ENCODE measurements at places on chromosomes 7 and 10.

DNA sequence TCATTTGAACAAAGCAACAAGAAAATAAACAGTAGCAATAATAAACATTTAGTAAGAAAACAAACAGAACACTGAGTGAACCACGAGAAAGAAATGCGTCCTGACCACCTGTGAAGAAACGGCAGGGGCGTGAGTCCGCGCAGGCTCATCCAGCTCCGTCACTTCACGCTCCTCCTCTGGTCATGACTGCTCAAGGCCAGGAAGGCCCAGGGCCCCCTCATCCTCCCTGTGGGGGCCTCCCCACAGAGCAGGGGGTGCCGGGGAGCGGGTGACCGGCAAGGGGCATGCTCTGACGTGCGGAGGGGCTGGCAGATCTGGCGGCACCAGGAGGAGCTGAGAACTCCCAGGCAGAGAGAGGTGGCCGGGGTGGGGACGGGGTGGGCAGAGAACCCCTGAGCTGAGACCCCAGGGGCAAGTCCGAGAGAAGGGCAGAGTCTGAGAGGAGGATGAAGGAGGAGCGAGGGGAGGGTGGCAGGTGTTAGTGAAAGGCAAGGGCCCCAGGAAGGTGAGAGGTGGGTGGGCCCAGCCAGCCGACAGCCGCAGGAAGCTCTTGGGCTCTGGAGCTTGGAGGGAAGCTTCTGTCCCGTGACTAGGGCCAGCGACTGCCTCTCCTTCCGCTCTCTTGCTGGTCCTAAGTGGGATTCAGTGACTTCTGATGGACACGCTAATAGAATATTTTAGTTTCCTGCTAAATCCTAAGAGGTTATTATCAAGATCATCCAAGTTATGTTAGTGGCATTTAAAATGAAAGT is 223.9 kb downstream of the TCERG1L start:
- DNase-seq, result no peak

DNA sequence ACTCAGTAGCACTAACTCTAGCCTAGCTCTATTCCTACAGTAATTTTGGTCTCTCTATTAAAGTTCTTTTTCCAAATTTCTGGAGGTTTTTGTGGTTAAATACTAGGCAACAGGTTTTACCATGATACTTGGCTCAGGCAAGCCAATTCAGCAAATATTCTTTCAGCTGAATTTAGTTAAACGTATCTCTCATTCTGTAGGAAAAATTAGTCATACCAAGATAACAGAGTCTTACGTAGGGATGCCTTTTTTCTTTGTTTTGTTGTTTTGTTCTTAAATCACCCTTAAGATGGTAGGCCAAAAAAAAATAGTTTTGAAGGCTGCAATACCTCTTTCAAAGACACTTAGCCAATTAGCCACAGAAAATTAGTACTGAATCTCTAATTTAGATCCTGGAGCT is 180.5 kb downstream of the MAGI2 start:
- DNase-seq, result no peak

- no peak for DNase-seq
These were observed 116.3 kb upstream of the GDF10 start for GRCh38 chr10:47183704-47184041.

DNA sequence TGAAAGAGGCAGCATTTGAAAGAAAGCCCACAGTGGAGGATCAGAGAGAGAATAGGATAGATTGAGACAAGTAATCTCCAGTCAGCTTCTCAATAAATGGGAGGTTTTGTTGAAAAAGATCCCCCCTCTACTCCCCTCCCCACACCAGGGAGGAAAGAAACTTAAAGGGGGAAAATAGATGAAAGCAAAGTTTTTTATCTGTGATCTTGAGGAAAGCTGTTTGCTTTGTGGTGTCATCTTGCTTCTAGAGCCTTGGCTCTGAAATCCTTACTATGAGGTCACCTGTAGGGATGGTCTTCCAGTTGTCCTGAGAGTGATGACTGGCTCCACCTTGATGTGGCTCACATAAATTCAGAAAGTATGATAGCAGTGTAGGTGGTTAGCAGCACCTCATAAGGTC is at the start of gene SPAM1:
TSS of gene SPAM1 (plus strand) at position 301 of the 400 bp plus-strand sequence. CDS start 28,330 bp downstream, outside the sequence.
- DNase-seq, result no peak

GRCh38 chr10:46523962-46524471 is 32.4 kb downstream of the GPRIN2 start:
- DNase-seq, result no peak

- no peak for DNase-seq
These were observed 115.1 kb downstream of the CCNY start for GRCh38 chr10:35451151-35452016.

- DNase-seq, result no peak
These were observed 309.7 kb downstream of the TYW1 start for GRCh38 chr7:67306331-67306730.

DNA sequence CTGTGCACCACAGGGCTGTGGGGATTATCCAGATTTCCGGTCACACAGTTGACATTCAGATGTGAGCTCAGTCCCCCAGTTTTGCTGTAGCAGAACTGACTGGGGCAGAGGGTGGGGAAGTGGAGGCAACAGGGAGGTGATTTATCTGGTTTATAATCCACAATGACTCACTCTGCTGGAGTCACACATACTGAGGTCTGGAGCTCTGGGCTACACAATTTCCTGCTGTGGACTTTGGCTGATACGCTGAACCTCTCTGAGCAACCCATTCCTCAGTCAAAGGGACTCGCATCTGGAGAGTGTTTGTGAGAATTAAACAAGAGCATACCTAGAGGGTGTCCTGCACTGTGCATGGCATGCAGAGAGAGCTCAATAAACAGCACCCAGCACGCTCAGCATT is 64.8 kb upstream of the PLPP4 start:
- no peak for DNase-seq

DNA sequence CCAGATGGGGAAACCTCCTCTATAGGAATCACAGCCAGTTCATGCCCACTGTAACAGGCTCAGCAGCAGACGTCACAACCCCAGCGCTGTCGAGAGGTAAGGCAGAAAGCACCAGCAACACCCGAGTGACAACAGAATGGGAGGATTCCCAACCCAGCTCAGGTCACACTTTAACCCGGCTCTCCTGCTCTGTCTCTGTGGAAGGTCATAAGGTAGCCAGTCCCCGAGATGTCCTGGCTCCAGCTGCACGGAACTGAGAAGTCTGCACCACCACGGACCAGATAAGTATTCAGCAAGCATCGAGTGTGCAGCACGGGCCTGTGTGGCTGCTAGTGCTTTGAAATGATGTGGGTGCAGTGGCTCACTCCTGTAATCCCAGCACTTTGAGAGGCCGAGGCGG is 236.7 kb upstream of the TCERG1L start:
- no peak for DNase-seq

DNA sequence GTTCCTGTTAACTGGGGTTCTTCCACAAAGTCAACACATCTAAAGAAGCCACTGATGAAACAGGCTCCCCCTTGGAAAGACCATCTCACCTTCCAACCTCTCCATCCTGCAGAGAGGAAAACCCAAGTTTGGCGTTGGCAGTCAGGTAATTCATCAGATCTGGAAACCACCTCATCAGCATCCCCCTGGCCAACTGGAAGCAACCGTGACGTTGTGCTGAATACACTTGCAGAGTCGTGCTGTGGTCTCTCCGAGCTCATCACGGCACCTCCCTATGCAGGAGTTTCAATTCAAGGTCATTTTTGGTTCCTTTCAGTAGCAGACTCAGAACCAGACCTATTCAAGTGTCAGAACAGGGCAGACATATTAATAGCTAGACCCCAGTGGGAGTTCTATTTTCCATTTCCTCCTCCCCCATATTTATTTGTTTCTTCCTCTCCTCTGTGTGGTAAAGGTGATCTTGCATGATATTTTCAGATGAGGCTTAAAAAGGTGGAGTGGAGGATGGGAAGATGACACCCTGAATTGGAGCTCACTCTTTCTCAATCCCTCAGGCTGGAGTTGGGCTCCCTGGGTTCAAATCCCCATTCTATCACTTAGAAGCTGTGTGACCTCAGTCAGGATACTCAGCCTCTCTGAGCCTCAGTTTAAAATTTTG is 149.1 kb upstream of the ADO start:
- no peak for DNase-seq

DNA sequence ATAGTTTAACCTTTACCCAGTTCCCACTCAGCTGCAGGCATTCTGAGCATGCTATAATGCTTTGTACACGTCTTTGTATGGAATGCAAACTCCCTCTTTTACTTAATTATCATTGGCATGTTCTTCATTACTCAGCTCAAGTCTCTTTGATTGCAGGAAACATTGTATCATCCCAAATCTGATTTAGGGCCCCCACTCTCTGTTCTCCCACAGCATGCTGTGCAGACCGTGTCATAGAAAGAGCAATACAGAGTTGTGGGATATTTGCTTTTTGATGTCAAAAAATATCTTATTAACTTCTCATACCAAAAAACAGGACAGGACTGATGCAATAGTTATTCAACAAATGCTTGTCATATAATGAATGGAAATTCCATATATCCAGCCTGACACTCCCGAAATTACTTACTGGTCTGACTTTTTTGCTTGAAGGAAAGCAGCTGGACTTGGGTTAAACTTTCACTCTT is 1081.5 kb upstream of the C7orf33 start:
- no peak for DNase-seq

GRCh38 chr10:52249850-52250395 is 64.2 kb upstream of the DKK1 start:
- no peak for DNase-seq

DNA sequence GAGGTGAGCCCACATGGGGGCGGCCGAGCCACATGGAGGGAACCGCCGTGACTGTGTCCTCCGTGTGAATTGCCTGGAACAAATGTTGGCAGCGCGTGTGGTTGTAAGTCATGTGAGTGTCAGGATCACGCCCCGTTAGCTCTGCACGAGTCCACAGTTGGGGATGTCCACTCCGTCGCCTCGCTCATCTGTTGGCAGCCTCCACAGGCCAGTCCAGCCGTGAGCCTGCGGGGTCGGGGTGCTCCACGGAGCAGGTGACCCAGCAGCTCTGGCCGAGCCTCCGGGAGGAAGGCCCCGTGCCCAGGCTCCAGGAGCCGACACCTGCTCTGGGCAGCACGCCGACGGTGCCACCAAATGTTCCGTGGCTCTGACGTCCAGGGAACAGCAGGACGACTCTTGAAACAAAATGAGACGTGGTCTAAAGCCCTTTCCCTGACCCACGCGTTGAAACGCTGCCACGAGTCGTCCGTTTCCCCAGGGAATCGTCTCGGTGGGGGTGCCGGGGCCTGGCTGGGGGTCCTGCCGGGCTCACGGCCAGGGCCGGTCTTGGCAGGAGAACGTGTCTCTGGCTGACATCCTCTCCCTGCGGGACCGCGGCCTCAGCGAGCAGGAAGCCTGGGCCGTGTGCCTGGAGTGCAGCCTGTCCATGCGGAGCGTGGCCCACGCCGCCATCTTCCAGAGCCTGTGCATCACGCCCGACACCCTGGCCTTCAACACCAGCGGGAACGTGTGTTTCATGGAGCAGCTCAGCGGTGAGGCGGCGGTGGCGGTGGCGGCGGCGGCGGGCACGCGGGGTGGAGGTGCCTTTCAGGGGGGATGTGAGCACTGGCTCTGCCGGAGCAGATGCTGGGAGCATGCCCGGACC is 7.0 kb downstream of the KNDC1 start:
- DNase-seq, result no peak

DNA sequence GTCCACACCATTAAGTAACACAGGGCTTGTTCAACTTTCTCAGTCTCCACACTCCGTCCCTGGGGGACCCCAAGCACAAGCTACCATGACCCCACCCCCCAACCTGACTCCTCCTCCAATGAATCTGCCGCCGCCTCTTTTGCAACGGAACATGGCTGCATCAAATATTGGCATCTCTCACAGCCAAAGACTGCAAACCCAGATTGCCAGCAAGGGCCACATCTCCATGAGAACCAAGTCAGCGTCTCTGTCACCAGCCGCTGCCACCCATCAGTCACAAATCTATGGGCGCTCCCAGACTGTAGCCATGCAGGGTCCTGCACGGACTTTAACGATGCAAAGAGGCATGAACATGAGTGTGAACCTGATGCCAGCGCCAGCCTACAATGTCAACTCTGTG is 81.1 kb upstream of the SAMD8 start:
- no peak for DNase-seq

- no peak for DNase-seq
These were observed 197.1 kb downstream of the SORCS1 start for GRCh38 chr10:106967452-106967851.

DNA sequence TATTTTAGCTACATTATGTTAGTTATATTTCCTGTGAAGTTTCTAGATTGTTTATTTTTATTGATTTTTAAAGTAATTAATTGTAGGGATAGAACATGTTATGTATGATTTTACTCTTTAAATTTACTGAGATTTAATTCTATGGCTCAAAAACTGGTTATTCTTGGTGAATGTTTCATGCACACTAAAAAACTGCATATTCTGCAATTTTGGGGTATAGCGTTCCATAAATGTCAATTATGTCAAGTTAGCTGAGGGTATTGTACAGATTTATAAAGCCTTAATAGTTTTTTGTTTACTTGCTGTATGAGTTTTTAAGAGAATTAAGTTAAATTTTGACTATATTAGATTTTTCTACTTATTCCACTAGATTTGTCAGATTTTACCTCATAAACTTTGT is 669.7 kb downstream of the GRID1 start:
- DNase-seq, result no peak

DNA sequence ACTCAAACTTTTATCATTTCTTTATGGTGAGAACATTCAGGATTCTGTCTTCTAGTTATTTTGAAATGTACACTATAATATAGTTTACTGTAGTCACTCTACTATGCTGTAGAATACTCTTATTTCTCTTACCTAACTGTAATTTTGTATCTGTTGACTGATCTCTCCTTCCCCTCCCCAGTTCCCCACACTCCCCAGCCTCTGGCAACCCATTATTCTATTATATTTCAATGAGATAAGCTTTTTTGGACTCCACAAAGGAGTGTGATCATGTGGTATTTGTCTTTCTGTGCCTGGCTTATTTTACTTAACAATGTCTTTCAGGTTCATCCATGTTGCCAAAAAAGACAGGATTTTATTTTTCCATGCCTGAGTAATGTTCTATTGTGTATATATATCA is 71.4 kb upstream of the DYNC1I1 start:
- no peak for DNase-seq

- no peak for DNase-seq
These were observed 31.5 kb downstream of the FGFR2 start for GRCh38 chr10:121566755-121567154.

GRCh38 chr7:15626041-15626440 is 60.4 kb downstream of the MEOX2 start:
- no peak for DNase-seq

- DNase-seq, result no peak
These were observed 125.9 kb downstream of the TRRAP start for GRCh38 chr7:99004216-99004615.

GRCh38 chr7:150788474-150789269 is 11.5 kb downstream of the TMEM176B start:
- DNase-seq, result no peak

- DNase-seq, result no peak
These were observed 108.1 kb downstream of the ADAM22 start for GRCh38 chr7:88042157-88042556.

Data from stimulated activated CD8-positive, alpha-beta memory T cell treated with anti-CD3 and anti-CD28 coated beads, Interleukin-2, amount 100 ng/mL, for 1 hour (primary cell).